ENCODE measurements at places on chromosomes 1 and 21. TPM values are rescaled to one million over a fixed set of nuclear protein-coding genes. Genes with fewer than 3 reads are reported as not detected.

ODR4 gene
- total RNA-seq = 16.5 TPM

RGS18 gene
- total RNA-seq = not detected

PCP4L1 gene
- total RNA-seq = not detected

C1orf94 gene
- total RNA-seq = not detected

GMEB1 gene
- total RNA-seq = 7.5 TPM

VANGL2 gene
- total RNA-seq = 1.7 TPM

TNNI3K gene
- total RNA-seq = 0.94 TPM

CELF3 gene
- not detected for total RNA-seq

PATJ gene
- total RNA-seq = 7.1 TPM

ERRFI1 gene
- 14.9 TPM for total RNA-seq

TMEM54 gene
- 55.1 TPM for total RNA-seq

UBL4B gene
- total RNA-seq = not detected

A3GALT2 gene
- total RNA-seq = not detected

MTARC1 gene
- 0.75 TPM for total RNA-seq

TFAP2E gene
- total RNA-seq = not detected

SLC22A15 gene
- total RNA-seq = 3.0 TPM

OR2AK2 gene
- not detected for total RNA-seq

HES3 gene
- not detected for total RNA-seq

S100A10 gene
- 170 TPM for total RNA-seq

MCOLN3 gene
- total RNA-seq = under 0.01 TPM

PINK1 gene
- total RNA-seq = 68.1 TPM

ZMYND12 gene
- 0.59 TPM for total RNA-seq

BNIPL gene
- 0.08 TPM for total RNA-seq

FCGR2B gene
- not detected for total RNA-seq

RPE65 gene
- not detected for total RNA-seq

ICOSLG gene
- under 0.01 TPM for total RNA-seq

FCRL5 gene
- total RNA-seq = not detected

HPDL gene
- total RNA-seq = 1.1 TPM

LCE2C gene
- not detected for total RNA-seq

AKT3 gene
- 45.4 TPM for total RNA-seq

FCRL6 gene
- total RNA-seq = not detected

NUAK2 gene
- 0.70 TPM for total RNA-seq

NBPF15 gene
- 31.9 TPM for total RNA-seq

IL19 gene
- total RNA-seq = not detected

WNT3A gene
- not detected for total RNA-seq

TNFAIP8L2 gene
- total RNA-seq = not detected

Data from smooth muscle cell of the coronary artery (primary cell).